ENCODE measurements at places on chromosomes 7 and 10. TPM values are rescaled to one million over a fixed set of nuclear protein-coding genes. Genes with fewer than 3 reads are reported as not detected.

DNA sequence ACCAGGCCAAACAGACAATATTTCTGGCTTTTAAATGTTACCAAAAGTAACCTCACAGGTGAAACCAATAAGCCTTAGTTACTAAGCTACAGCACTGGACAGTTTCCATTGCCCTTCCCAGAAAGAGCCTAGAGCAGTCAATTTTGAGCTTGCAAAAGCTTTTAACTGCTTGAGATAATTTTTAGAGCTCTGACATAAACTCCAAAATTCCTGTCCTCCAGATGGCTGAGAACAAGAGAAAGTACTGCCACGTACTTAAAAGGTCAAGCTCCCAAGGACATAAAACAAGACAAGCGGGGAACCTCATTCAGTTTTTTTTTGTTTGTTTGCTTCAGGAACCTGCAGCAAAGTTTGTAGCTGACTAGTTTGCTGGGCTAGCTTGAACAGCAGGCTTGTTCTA, 54.1 kb downstream of the BBS9 start:
- DNase-seq: no peak

- no peak for DNase-seq
Measured at GRCh38 chr10:54148508-54148907, 652.5 kb downstream of the PCDH15 start.

MALRD1 gene
- total RNA-seq: 1.2 TPM

DNA sequence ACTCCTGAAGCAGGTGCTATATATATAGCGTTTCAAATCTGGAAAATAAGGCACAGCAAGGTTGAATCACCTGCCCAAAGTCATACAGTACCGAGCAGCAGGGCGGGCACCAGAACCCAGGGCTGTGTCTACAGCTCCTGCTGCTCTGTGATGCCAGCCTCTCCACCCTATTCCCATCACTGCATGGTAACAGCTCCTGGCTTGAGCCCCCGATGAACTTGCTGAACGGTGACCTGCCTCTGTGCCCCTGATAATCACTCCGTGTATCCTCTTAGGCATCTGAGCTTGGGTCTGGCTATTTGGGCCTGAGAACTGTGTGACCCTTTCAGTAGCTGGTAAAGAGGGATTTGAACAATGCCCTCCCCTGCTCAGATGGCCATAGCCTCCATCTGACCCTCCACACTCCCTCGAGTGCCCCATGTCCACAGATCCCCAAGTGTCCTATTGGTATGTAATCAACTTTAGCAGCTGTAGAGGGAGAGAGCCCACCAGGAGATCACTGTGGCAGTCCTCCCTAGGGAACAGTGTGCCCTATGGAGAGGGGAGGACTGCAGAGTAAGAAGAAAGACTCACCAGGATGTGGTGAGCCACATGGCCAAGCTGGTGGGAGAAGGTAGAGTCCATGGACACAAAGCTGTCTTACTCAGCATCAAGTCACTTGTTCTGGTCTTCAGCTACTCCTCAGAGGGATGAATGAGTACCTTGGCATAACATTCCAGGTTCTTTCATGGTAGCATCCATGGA, 1.1 kb upstream of the ARHGAP22 start:
- DNase-seq: no peak

COL26A1 gene
- 44.5 TPM for total RNA-seq

DNA sequence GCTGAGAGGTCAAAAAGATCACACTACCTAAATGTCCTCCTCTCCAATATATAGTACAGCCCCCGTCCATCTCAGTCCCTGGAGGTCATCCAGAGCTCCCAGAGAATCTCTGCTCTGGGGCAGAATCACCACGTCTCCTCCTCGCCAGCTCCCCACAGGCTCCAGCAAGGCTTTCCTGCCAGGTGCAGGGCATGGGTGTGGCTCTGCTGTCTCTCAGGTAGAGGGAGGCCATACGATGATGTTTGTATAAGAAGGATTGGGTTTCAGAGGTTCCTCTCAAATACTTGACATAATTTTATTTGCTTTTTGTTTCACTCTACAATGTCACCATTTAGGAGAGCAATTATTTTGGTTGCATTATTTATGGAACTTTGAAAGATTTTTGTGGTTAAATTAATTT, 98.3 kb upstream of the PRSS58 start:
- no peak for DNase-seq

DNA sequence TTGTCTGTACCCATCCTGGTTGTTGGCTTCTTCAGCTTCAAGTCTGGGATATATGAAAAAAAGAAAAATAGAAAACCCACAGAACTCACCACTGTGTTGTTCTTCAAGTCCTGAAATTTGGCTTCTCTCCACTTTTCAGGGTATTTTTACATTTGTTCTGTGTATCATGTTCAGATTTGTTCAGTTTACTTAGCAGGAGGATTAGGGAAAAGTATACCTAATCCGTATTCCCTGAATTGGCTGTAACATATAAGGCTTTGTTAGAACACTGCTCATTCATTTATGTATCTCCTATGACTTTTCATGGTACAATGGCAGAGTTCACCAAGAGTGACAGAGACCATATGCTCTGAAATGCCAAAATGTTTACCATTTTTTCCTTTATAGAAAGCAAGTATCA, 146.9 kb downstream of the PTN start:
- DNase-seq: no peak

PDGFA gene
- total RNA-seq: 81.2 TPM

DNA sequence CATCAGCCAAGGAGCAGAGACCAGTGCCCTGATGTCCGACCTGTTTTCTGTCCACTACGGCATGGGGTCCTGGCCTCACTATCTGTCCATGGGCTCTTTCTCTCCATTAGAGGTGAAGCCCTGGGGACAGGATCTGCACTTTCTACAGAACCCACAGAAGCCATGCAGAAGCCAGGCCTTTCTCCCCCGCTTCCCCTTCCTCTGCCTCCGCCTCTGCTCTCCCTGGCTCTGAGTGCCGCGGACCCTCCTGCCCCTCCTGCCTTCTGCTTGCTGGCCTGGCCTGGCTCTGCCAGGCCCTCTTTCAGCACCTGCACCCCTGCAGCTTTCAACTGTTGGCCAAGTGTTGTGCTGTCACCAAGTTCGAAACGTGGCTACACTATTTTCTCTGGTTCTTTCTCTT, 439.8 kb upstream of the ZMIZ1 start:
- DNase-seq: no peak

OAT gene
- 35.0 TPM for total RNA-seq

TDRD1 gene
- not detected for total RNA-seq

GRCh38 chr7:80722616-80723195, 84.3 kb downstream of the CD36 start:
- DNase-seq: no peak

ADAMTS14 gene
- total RNA-seq: not detected

RAB18 gene
- total RNA-seq: 81.0 TPM

DNA sequence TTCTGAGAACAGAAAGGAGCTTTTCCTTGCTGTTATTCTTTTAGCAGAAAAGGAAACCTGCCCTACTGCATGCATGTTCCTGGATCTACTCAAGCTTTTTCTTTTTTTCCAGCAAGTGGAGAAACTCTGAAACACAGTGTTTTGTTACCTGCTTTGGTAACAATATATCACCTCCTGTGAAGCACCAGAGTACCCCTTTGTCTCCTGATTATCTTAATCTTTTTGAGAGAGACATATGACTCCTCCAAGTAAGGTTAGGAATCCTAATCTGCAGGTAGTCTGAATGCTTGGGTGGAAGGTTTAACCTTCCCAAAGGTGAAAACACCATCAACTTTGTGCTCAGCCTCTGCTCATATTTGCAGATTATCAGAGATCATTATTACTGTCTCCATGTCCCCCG, 93.1 kb downstream of the MAPK8 start:
- no peak for DNase-seq

- no peak for DNase-seq
Measured at GRCh38 chr7:128020159-128020558, 11.1 kb downstream of the LRRC4 start.

DNA sequence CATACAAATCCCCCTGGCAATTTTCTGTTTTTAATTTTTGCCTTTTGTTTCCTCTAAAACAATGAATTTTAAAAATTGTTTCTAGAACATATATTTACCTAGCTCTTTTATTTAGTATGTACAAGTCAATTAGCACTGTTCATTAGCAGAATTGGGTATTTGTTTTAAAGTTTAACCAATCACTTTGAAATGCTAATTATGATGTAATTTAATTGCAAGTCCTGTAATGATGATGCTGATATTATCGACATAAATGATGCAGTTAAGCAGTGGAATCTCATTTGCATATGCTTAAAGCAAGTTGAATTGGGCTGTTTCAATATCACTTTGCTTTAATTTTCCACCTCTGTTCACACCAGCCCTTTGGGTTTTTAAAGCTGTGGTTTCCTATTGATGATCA, 2.7 kb downstream of the FOXP2 start:
- DNase-seq: no peak

GRCh38 chr10:79012567-79012966, 56.2 kb upstream of the ZMIZ1 start:
- no peak for DNase-seq

AGMO gene
- 0.27 TPM for total RNA-seq

DNA sequence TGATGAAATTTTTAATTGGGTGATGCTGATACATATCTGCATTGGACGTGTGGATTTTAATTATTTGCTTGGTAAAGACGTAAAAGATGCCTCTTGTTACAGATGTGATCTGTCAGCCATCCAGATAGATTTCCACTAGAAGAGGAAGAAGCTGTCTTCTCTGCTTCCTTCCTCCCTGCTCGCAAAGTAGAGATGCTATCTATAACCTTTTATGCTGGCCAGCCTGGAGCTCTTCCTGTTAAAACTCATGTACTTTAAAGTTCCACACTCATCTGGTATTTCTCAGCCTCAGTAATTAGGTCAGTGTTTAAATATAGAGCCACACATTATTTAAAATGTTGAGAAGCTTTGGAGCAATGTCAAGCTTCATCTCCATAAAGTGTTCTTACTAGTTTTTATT, 51.2 kb upstream of the TMEM229A start:
- DNase-seq: no peak

DNA sequence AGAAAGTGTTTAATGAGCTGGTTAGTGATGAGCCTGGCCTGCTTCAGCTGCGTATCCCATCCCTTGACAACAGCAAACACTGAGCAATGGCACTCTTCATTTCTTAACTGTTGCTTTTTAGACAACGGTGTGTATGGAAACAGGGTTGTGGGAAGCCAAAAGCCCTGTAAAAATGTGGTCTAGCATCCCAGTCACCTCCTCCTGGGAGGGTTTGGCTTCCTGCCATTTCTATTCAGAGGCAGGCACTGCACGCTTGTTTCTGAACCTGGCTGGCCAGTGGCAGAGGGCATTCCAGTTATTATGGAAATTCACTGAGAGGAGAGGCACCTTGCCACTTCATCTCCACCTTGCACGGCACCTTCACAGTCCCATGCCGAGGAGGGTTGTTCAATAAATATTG, 123.0 kb upstream of the ADARB2 start:
- DNase-seq: no peak

DNA sequence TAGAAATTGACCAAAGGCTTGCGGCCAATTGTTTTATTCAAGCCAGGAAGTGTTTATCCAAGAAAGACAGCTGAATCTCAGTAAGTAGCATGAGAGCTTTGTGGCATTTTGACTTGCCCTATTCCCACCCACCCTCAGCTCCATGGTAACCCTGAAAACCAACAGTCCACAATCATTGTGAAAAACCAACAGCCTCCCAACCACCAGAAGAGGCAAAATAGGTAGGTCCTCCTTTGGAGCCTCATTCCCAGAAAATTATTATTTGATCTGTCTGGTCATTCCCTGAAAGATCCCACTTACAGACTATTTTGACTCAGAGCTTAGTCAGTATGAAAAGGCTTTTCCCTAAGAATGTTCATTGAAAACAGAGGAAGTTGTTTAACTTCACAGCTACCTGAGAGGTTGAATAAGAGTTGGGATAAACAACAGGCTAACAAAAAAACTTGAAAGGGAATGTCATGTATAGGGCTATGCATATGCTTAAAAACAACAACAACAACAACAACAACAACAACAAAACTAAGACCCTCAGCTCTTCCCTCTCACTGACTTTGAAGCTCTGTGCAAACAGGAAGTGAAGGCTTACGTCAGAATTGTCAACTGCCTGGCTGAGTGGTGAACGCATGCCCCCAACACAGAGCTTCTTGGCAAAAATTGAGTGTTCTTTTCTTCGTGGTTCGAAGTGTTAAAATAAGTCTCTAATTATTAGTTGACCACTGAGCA, 11.2 kb downstream of the KPNA7 start:
- DNase-seq: no peak

GRCh38 chr7:147646568-147646967, 944.0 kb upstream of the C7orf33 start:
- no peak for DNase-seq

Measured in progenitor cell of endocrine pancreas (in vitro differentiated cells).